NCI-H187 treated with DMSO at 0.1 percent for 48 hours (cell line): ENCODE measurements at places on chromosomes 7 and 10.

GRCh38 chr10:24959382-24959730 lies 7.0 kb upstream of the PRTFDC1 start:
- no peak for DNase-seq

DNA sequence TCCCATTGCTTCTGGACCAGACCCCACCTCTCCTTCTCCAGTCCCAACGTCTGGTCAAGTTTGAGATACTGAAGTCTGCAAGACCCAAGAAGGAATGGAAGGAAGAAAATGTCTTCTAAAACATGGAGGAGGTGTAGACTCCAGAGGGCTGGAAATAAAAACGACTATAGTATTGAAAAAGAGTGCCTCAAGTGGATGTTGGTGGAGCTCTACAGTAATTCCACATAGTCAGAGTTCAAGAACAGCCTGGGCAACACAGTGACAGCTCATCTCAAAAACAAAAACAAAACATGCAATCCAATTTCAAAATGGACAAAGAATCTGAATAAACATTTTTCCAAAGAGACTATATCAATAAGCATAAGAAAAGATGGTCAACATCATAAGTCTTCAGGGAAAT lies 2.3 kb upstream of the PCGF6 start:
- no peak for DNase-seq

DNA sequence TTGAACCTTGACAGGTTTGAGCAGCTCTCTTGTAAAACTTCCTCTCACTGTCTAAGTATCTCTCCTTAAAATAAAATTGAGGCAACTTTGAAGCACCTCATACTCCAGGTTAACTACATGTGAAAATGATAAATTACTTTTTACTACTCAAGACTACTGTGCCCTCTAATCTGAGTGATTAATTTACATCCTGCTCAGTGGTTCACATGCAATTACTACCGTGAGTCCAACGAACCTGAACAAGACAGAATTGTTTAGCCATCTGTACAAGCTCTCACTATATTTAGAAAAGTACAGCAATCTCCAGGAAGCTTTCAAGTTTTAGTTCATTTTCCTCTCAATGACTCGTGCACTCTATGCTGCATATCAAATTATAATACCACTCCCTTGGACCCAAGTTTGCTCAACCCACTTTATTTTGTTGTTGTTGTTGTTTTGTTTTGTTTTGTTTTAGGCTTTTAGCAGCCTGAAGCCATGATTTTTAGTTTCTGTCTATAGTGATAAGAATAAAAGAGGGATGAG lies 21.2 kb downstream of the PDE1C start:
- no peak for DNase-seq

- DNase-seq: no peak
Observed at GRCh38 chr10:102120142-102120990, at the start of gene LDB1. Gene LDB1, minus strand, starts transcription at chr10:102120368. Its CDS starts 258 bp downstream, at chr10:102120110.

GRCh38 chr10:3096149-3096548 lies 28.8 kb downstream of the PFKP start:
- DNase-seq: no peak
